Left renal cortex interstitium (tissue), 4 donors: ENCODE measurements at places on chromosomes 12 and 14.

DNA sequence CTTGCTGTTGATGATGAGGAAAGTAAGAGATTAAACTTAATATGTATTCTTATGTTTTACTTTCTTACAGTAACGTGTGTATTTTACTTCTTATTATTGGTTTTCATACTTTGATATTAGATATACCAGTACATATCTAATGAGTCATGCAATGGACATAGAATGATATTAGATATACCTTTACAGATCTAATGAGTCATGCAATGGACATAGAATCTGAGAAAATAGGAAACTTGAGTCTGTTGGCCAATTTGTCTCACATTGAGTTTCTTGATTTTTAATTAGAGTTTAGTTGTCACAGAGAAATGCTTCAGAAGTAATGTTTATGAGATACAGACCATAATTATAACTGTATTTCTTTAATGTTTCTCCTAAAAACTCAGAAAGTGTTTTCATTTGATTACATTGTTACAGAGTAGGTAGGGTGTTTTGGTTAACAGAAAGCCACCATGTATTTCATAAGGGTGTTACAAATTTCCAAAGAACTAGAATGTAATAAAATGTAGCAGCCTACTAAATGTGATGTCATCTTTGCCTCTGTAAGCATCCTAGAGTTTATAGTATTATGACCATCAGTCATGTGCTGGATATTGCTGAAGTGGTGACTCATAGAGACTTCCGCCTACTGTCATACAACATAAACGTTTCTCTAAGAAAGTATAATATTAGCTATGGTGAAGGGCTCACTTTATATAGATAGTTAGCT is 3.0 kb downstream of the GAS2L3 start:
- DNase-seq, result no peak

DNA sequence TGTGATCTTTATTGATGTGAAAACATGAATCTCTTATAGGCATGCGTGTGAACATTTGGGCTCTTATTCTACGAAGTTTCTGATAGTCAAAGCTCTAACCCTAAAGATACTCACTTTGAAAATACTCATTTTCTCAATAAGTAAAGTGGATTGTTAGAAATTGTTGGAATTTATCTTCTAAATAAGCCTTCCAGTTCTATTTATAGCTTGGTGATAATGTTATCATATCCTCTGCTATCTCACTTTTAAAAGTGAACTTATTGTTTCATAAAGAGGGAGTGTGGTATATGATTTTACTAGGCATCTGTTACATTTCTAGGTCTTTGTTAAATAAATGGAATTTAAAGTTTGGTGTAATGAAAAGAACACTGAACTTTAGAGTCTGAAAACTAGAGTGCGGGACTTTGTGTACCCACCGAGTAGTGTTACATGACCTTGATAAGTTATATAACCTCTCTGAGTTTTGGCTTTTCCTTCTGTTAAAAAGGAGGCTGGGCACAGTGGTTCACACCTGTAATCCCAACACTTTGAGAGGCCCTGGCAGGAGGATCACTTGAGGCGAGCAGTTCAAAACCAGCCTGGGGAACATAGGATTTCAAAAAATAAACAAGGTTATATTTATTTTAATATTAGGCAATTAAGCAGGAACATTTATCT is 13.6 kb downstream of the USP15 start:
- DNase-seq, result no peak

- DNase-seq, result no peak
Measured at GRCh38 chr12:28507033-28507432, 316.8 kb downstream of the CCDC91 start.

GRCh38 chr14:83173687-83174086 is 1640.0 kb upstream of the SEL1L start:
- DNase-seq, result no peak

DNA sequence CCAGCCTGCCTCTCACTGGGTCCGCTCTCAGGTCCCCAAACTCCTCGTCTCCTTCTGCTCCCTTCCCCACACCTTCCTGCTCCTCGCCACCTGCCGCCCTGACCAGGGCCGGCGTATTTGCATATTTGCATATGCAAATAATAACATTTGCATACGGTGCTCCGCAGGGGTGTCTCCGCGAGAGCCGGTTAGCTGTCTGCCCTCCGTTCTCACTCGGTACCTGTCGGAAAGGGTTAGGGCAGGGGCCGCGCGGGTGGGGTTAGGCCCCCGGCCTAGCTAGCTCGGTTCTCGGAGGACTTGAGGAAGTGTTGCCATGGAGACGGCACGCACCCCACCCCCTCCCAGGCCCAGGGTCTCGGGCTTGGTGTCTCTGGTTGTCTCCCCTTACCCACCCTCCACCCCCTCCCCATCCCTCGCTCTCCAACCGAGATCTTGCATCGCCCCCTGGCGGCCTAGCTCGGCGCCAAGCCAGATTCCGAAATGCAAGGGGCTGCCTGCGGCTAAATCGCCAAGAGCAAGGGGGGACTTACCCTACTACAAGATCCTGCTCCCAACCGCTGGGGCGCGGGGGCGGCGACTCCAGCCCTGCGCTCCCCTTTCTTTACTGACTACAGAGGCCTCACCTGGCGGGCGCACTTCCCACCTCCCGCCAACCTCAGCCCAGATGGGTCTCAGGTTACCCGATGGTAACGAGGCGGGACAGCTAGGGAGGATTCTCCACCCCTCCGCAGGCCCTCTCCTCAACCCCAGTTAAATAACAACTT is 8.1 kb downstream of the STAC3 start:
- peak; percentile 75 for DNase-seq

- DNase-seq, result no peak
Measured at GRCh38 chr12:15818418-15818817, 29.2 kb upstream of the EPS8 start.

GRCh38 chr12:51242876-51243275 is 4.2 kb downstream of the DAZAP2 start:
- no peak for DNase-seq

GRCh38 chr12:117046861-117047530 is 52.2 kb downstream of the TESC start:
- no peak for DNase-seq

DNA sequence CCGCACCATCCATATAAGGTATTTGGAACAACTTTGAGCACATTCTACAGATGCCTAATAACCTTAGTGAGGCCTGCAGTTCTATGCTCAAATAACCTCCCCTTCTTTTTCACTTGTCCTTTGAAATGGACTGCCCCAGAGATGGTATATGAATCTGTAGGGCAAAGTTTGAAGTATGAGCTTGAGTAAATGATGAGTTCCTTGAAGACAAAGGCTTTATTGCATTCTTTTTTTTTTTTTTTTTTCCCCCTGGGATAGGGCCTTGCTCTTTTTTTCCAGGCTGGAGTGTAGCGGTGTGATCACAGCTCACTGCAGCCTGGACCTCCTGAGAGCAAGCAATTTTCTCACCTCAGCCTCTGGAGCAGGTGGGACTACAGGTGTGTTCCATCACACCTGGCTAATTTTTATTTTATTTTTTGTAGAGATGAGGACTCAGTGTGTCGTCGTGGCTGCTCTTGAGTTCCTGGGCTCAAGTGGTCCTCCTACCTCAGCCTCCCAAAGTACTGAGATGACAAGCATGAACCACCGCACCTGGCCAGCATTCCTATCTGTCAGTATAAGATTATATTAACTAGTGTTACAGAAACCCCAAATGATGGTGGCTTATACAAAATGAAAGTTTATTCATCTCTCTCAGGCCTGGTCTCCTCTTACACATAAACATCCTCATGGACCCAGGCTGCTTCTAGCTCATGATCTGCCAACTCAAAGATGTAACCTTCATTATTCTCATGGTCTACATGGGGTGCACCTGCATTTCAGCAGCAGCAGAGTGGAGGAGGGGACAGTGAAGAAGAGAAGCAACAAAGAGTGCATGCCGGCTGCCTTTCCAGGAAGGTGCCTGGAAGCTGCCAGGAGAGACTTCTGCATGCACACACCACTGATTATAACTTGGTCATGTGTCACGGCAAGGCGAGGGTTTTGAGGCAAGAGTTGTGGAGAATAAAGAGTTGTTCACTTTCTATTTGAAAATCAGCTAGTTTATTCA is 101.4 kb downstream of the DUSP16 start:
- DNase-seq, result no peak

DNA sequence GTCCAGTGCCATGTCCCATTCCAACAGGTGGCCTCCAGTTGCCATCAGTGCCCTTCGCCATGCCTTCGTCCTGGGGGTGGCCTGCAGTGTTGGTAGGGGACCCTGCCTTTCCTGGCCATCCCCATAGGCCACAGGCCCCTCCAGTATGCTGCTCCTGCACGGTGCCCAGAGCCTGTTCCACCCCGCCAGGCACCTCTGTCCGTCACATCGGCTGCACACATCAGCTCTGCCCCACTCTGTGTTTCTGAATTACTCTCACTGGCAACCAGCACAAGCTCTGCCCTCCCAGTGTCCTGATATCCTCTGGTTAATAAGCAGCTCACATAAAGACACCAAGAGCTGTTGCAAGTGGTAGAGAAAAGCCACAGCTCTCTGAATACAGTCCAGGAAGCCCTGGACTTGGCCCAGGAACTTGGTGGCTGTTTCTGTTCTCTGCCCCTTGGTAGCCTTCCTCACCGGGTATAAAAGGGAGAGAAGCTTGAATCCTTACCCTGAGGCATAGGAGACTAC is 31.3 kb upstream of the ATP2A2 start:
- DNase-seq, result no peak

GRCh38 chr12:119669744-119670472 is 2.0 kb downstream of the PRKAB1 start:
- DNase-seq, result no peak
